ENCODE measurements at places on chromosomes 3 and 15.

DNA sequence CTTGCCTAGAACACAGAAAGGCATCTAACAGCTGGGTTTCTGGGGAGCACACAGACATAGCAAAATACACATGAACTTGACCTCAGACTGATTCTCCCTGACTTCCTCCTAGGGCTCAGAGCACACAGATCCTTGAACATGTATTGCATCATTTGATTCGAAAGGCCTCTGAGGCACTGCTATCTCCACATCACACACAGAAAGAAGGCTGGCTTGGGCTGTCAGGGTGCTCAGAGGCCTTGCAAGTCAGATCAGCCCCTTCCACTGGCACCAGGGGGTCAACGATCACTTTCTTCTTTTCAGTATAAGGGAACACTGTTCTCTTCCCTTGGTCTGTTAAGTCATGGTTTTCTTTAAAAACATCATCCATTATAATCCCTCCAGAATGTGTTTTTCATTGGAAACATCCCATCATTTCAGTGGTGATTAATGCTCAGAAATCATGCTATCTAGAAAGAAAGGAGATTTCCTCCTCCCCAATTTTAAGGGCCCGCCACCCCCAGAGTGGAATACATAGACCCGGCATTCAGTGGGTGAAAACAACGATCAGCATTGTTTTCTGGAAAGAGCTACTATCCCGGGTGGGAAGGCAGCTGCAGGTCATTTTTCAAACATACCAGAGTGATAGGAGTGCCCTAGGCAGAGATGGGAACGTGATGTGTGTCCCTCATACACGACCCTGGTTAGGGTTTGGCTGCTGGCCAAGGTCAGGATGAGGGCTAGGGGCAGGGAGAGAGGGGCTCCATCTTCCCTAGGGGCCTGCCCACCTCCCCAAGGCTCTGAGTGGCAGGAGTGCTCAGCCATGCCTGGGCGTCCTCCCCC lies 253.3 kb upstream of the LYSMD4 start:
- no peak for DNase-seq

DNA sequence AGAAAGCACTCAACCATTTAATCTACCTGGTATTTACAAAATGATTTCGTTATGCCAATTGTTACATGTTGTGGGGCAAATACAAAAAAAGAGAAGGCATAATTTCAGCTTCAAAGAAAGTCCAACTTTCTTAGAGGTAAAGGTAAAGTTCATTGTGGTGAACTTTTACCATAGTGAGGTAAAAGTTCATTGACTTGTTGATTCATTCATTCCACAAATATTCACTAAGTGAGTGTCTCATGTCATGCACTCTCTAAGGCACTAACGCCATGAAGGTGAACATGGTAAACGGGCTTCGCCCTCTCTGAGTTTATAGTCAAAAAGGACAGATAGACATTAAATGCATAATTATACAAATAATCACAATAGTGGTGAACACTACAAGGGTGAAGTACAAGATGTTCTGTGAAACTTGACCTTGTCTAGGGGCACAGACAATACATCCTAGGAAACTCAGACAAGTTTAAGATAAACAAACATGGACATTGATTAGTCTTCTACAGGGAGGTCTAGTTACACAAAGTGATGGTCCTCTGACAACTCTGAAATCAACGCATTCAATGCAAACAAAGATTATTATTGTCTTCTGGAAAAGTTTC lies 378.6 kb downstream of the MAGI1 start:
- DNase-seq, result no peak

DNA sequence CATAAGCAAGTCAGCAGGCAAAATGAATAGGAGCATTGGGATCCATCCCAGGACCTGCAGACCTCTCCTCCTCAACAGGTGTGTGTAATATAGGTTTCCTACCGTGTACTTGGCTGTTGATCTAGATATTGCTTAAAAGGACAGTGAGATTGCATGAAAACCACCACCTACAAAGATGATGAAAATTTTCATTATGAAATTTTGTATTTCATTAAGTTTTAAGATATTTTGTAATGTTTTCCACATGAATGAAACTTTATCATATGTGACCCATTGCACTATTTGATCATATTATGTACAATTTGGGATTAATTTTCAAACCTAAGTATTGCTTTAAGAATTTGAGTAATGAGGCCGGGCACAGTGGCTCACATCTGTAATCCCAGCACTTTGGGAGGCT lies 94.3 kb upstream of the TRPM1 start:
- no peak for DNase-seq

- no peak for DNase-seq
These were observed 81.0 kb upstream of the ZPLD1 start for GRCh38 chr3:102353805-102354204.

GRCh38 chr15:80267658-80268057 lies 15.6 kb upstream of the CTXND1 start:
- no peak for DNase-seq

- DNase-seq, result no peak
These were observed 61.6 kb downstream of the ATP1B3 start for GRCh38 chr3:141938011-141938500.

DNA sequence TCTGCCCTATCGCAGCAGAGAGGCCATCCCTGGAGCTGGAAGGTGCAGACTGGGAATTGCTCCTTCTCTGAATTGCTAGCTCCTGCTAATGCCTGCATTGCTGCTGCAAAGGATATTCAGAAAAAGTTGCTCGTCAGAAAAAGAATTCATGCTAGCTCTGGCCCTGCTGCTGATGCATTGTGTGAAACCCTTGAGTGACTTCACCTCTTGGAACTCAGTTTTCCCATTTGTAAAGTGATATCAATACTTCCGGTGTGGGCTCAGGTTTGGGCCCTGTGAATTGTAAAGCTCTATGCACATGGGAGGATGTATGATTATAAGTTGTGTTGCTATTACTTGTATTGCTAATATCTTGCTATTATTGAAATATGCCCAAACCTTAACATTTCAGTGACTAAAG lies 11.4 kb downstream of the SQOR start:
- no peak for DNase-seq

GRCh38 chr3:56940976-56941375 lies 119.5 kb upstream of the SPATA12 start:
- no peak for DNase-seq

DNA sequence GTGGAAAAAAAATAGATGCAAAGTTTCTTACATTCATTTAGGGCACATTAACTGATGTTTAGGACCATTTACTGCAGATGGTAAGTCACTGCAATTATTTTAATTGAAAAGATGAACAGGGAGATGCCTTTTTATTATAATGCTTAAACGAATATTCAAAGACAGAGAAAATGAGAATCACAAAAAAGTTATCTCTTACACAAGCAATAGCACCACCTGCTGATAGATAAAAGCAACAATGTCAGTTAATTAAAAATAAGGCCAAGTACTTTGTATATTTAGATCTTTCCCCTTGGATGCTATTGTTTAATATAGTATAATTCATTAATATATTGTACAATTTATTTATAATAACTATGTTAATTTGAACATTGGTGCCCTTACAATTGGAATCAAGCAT lies 55.9 kb downstream of the IFT80 start:
- DNase-seq, result no peak

GRCh38 chr3:38047896-38048295 lies 8.9 kb downstream of the DLEC1 start:
- DNase-seq, result no peak

- no peak for DNase-seq
These were observed 189.6 kb upstream of the MLF1 start for GRCh38 chr3:158381262-158381868.

- no peak for DNase-seq
These were observed 85.2 kb downstream of the UBE2E2 start for GRCh38 chr3:23288286-23288685.

- no peak for DNase-seq
These were observed 38.3 kb downstream of the COMMD2 start for GRCh38 chr3:149713730-149714654.

DNA sequence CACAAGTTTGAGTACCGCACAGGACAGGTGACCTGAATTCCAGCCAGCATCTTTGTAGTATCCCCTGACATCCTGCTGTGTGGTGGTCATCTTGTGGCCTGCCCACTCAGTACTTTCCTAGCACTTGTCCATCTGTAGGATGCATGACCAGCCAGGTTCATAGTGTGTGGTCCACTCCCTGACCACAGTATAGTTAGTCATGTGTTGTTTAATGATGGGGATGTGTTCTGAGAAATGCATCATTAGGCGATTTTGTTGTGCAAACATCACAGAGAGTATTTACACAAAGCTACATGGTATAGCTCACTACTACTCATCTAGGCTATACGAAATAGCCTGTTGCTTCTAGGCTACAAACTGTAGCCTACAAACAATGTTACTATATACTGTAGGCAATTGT lies 16.9 kb upstream of the RBPMS2 start:
- no peak for DNase-seq

DNA sequence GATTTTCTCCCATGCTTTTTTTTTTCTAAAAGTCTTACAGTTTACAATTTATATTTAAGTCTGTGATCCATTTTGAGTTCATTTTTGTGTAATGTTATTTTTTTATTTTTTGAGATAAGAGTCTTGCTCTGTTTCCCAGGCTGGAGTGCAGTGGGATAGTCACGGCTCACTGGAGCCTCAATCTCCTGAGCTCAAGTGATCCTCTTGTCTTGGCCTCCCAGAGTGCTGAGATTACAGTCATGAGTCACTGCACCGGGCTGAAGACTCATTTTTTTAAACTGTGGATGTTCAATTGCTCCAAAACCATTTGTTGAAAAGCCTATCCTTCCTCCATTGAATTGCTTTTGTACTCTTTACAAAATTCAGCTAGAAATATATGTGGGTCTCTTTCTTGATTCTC lies 19.5 kb downstream of the LNP1 start:
- DNase-seq, result no peak

- no peak for DNase-seq
These were observed 132.7 kb downstream of the SLC25A26 start for GRCh38 chr3:66353530-66353929.

DNA sequence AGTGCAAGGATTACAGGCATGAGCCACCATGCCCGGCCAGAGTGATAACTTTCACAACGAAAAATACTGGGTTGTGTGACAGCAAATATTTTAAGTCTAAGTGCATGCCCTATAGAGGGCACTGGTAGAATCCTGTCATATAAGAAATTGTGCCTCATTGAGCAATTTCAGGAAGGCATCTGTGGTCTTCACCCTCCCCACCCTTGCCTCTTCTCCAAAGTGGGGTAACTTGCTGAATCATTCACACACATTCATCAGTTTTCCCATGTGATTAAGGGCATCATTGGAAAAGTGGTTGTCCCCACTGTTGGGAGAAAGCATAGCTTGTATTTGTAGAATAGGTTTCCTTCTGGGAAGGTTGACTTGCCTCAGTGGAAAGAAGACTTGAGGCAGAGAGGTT lies 9.2 kb downstream of the MITF start:
- no peak for DNase-seq

GRCh38 chr3:127786353-127787070 lies 35.8 kb downstream of the MGLL start:
- peak; percentile 24 for DNase-seq

DNA sequence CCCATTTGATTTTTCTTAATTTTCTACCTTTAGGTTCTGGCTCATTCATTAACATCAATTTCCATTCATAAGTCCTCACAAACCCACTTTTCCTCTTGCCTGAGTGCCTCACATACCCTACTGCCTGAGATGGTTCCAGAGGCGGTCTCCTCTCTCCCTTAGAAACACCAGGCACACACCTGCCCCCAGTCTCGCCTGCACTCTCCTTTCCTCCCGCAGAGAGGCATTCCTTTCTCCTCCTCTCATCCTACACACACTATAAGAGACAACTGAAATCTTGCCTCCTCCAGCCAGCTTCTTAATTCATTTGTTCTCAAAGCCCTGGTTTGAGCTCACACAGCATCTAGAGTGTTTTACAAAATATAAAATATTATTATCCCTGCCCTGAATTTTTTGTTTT lies 27.5 kb downstream of the TF start:
- DNase-seq, result no peak

- no peak for DNase-seq
These were observed 38.9 kb upstream of the RNU6-1 start for GRCh38 chr15:67878712-67879206.

DNA sequence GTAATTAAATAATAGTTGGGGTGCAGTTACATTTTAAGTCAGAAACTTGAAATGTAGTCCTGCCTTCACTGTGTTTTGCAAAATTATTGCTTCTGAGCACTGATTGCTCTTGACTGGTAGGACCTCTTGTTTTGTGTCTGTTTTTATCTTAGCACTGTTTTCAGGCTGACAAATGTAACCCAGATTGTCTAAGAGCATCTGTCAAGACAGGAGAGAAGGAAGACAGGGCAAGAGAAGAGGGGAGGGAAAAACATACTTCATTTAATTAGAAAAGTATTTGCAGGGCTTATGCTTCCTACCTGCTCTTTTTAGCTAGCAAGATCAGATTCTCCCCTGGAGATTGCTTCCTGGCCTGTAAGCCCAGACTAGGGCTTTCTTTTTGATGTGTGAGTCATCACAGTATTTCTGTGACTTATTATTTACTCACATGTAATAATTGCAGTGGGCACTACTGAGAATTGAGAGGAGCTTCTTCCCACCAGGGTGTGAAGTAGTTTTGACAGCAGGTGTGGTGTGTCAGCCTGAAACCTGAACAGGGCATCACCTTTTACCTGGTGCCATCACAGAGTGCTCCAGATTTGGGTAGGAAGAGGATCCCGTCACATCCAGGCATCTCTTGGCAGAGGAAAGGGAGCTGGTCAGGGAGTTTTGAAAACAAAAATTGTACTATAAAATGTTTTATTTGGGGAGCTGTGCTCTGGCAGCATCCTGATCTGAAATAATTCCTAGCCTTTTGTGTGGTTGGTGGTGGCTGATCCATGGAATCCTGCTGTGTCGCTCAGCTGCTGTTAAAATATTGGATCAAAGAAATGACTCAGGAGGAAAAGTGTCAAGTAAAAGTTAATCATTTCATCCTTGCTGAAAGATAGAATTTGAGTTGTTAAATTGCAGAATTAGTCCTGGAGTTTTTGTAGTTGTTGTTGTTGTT lies 98.2 kb downstream of the TMEM108 start:
- peak; percentile 36 for DNase-seq

- no peak for DNase-seq
These were observed 63.9 kb downstream of the RBM6 start for GRCh38 chr3:50003824-50004223.

GRCh38 chr3:159857840-159858239 lies 130.8 kb upstream of the IL12A start:
- DNase-seq, result no peak

GRCh38 chr3:173037840-173038483 lies 103.1 kb downstream of the SPATA16 start:
- DNase-seq, result no peak

DNA sequence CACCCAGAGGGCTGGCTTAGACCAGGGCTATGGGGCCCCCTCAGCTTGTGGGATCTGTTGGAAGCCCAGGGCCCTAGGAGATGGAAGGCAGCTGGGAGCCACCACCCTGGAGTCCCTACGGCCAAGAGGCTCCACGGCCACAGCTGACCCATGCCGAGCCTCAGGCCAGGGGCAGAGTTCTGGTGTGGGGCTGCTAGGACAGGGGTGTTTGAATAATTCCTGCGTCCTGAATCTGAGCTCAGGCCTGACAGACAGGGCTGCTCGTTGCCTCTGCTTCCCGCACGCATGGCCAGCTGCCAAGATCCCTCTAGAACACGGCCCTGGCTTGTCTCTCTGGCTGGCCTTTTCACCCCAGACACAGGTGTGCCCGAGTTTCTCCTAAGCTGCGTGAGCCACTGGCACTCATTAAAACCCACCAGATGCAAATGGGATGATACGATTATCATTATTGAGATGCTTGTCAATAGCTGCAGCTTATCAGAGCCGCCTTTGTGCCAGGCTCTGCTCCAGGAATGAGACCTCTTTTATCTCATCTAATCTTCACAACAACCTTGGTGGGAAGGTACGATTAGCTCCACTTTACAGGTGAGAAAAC lies 70.2 kb downstream of the EFCAB12 start:
- no peak for DNase-seq

- no peak for DNase-seq
These were observed 19.8 kb downstream of the CYP19A1 start for GRCh38 chr15:51318382-51319150.
